ENCODE measurements at places on chromosomes 4 and X.
A peak's percentile ranks its signal among the peaks of the same experiment; 100 is the strongest.

DNA sequence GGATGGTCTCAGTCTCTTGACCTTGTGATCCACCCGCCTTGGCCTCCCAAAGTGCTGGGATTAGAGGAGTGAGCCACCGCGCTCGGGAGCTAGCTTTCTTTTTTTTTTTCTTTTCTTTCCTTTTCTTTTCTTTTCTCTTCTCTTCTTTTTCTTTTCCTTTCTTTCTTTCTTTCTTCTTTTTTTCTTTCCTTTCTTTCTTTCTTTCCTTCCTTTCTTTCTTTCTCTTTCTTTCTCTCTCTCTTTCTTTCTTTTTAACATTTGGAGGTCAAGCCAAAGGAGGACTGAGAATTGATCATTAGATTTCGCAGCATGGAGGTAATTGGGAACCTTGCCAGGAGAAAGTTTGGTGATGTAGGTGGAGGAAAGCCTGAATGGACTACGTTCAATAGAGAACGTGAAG is 67.4 kb downstream of the LARP7 start:
- DNase-seq: no peak

GRCh38 chr4:130172156-130172555 is 1076.2 kb downstream of the C4orf33 start:
- no peak for DNase-seq

- no peak for DNase-seq
Measured at GRCh38 chr4:114163051-114163450, 183.6 kb upstream of the ARSJ start.

- DNase-seq: no peak
Measured at GRCh38 chr4:5043579-5043978, 7.7 kb upstream of the STK32B start.

DNA sequence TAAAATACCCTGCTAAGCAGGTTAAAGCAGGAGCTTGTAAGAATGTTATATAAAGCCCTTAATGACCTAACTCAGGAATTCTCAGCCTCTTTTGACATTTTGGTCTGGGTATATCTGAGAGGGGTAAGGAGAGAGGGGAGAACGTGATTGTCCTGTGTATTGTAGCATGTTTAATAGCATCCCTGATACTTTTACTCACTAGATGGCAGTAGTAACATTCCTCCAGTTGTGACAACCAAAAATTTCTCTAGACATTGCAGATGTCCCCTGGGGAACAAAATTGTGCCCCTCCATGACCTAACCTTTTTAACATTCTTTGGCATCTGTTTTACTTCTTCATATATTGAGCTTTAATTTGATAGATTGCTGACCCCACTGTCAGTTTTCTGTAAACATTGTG is 17.9 kb downstream of the SMARCA5 start:
- no peak for DNase-seq

DNA sequence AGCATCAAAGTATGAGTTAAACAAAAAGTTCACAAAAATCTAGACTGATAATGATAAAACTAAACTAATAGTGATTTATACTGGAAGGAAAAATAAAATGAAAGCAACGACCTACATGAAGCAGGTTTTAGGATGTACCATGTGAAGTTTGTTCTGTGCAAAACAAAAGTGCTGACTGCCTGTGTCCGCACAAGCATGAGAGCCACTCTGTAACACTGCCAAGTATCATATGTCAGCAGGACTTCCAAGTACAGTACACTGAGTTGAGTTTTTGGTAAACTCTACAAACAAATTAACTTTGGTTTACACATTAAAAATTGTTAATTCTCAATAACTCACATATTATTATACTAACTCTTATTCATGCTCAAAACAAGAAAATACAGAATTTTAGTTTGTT is 459.0 kb downstream of the PDGFC start:
- no peak for DNase-seq

DNA sequence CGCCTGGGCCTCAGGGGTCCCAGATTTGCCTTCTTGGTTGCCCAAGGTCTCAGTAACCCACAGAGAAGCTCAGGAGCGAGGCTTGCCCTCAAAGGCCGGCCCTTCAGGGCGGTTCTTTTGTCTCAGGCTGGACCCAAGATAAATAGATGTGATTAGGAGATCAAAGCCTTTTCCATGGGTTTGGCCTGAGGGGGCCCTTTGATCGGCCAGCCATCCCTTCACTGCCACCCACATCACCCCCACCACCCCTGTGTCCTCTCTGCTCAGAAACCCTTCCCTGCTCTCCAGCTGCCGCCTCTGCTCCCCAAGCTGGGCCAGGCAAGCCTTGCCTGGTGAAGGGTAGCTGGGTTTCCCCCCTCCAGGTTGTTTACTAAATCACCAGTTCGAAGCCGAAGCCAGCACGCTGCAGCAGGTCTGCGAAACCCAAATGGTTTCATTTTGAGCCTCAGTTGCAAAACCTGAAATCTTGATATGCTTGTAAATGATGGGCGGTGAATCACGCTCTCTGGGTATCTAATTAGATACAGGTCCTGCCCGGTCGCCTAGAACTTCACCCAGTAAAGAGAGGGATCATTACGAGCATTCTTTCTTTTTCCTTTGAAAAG is 202.6 kb upstream of the BCOR start:
- DNase-seq: no peak

GRCh38 chr4:36312511-36312910 is 31.1 kb downstream of the DTHD1 start:
- no peak for DNase-seq

DNA sequence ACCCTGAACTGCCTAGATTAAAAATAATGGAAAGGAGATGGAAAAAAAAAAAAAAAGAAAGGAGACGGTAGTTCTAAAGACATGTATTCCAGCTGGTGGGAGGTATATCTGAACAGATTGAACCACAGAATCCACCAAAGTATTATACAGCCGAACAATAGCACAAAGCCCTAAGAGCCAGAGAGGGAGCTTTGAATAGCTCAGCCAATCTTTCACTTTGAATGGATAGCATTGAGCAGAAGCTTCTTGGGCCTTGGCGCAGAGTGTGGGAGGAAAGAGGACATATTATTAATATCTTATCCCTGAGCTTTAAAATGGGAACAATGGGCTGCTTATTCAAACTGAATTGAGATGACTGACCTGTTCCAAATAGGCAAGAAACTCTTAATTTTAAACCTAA is 147.8 kb upstream of the PAQR3 start:
- DNase-seq: no peak

DNA sequence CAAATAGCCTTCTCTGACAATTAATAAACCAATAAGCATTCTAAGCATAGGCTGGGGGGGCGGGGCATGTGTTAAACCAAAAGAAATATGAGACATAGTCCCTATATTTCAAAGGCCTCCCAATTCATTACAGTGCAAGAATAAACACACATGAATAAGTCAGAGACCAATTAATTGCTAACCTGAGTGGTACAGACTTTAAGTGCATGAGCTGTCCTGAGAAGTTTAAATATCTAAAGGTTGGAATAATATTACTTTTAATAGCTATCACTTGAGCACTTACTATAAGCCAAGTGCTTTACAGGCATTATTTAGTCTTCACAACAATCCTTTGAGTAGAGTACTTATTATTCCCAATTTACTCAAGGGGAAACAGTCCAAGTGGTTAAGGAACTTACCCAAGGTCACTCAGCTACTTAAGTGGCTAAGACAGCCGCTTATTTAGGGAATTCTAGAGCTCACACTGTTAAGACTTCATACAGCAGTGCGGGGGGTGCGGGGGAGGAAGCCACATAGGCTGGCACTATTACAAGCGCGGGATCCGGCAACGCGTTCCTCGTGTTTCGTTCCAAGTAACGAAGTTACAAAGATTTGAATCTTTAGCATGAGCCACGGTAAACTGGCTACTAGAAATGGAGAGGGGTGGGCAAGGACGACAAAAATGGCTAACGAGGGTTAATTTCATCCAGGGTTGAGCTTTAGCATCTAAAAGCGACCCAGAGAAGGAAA is 1.4 kb downstream of the THOC2 start:
- DNase-seq: peak; percentile 36

DNA sequence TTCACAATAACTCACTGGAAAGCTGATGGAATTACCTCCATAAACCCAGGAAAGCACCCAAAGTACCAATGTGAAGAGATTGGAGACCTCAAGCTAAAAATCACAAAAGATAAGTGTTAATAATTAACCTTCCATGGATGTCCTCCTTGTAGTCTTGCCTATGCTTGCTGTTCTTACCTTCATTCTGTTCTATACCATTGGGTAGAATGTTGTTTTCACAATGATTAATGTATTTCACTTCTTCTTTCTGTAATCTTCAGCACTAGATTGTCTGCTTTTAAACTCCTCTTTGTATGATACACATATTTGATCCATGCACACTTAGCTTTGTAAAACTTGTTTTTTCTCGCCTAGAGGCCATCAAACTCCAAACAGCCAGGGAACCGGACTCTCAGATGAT is 570.3 kb downstream of the RAPGEF2 start:
- no peak for DNase-seq

GRCh38 chr4:6633091-6633906 is 7.2 kb upstream of the MRFAP1 start:
- DNase-seq: no peak

DNA sequence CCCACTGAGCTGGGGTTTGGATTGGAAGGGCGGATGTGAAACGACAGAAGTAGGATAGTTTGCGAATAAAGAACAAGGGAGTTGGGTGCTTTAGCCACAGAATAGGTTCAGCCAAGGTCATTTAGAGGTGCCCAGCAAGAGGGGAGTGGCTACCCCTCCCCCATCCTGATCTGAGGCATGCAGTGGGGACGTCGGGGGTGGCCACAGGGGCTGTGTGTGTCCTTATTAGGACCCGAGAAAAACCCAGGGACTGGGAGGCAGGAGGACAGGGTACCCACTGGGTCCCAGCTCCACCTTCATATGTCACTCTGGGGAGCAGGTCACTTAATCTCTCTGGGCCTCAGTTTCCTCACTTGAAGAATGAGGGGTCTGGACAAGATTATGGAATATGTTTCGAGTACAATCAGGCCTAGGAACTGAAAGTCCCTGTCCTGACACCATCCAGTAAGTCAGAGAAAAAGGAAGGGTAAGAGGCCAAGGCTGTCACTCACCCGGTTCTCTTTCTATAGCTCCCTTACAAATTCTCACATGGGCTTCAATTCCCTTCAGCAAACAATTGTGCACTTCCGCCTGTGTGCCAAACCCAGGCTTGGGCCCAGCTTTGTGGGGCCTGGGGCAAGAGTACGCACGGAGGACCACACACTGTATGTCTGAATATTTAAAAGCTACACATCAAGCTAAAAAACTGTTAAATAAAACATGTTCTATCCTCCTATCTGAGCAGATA is 4.2 kb upstream of the NYX start:
- DNase-seq: no peak

- DNase-seq: peak; percentile 28
Measured at GRCh38 chrX:100449696-100450608, 39.9 kb upstream of the PCDH19 start.

GRCh38 chr4:145231906-145232700 is 51.7 kb upstream of the OTUD4 start:
- DNase-seq: peak; percentile 5

GRCh38 chrX:109622270-109622669 is 2.7 kb downstream of the KCNE5 start:
- no peak for DNase-seq

DNA sequence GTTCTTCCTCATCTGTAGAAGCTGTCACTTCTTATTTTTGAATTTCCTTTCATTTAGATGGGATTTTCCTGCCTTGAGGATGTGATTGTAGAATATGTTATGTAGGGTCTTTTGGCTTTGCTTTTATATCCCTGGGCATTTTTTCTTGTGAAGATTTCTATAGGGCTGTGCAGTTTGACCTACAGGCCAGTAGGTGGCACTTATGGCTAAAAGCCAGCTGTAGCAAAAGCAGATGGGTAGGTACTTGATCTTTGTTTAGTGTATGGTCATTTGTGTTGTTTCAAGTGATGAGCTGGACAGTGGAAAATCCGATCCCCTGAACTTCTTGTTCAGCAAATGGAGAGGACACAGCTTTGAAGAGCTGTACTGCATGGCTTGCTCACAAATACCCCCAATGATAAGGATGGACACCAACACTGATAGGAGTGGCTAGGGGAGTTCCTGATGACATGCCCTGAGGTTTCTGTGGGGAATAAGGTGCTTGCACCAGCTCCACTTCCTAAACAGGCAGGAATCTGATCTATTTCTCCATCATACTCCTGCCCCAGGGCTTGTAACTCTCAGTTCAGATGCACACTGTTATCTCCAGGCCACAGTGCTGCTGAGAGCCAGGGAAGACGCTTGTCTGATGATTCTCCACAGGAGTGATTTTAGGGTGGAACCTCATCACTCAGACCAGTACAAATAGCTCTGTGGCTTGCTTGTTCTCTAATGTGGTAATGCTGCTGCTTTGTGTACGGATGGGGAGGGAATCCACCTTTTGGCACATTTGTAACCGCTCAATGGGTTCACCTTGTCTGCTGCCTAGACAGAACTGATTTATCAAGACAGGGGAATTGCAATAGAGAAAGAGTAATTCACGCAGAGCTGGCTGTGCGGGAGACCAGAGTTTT is 417.1 kb upstream of the MAGEB16 start:
- peak; percentile 9 for DNase-seq

GRCh38 chr4:40656201-40656863 is 26.7 kb upstream of the RBM47 start:
- DNase-seq: no peak

DNA sequence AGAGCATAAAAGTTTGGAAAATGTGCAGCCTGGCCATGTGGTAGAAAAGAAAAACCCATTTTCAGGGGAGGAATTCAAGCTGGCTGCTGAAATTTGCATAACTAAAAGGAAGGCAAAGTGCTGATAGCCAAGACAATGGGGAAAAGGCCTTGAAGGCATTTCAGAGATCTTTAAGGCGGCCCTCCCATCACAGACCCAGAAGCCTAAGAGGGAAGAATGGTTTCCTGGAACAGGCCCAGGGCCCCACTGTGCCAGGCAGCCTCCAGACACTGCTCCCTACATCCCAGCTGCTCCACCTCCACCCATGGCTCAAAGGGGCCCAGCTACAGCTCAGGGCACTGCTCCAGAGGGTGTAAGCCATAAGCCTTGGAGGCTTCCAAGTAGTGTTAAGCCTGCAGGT is 158.0 kb upstream of the PRDX4 start:
- no peak for DNase-seq

- no peak for DNase-seq
Measured at GRCh38 chr4:27490766-27491165, 630.1 kb downstream of the STIM2 start.

- DNase-seq: no peak
Measured at GRCh38 chrX:69795702-69796101, 179.8 kb downstream of the EDA start.

- no peak for DNase-seq
Measured at GRCh38 chrX:119481323-119481801, 13.1 kb downstream of the SLC25A5 start.

- DNase-seq: peak; percentile 15
Measured at GRCh38 chr4:55435141-55435841, 39.5 kb downstream of the TMEM165 start.

DNA sequence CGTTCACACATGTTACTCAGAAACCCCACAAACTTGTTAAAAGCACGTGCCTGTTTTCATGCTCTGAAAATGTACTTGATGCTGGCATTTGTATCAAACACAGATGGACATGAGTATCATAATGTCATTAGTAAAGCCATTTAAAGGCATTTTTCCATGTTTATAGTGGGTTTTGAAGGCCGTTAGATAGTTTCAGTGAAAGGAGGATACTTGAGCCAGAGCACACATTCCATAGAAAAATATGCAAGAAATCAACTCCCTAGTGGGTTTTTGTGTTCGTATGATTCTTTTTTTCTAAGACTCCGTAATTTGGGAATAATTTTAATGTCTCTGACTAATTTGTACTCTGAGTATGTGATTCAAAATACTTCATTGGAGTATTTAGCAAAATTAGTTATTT is 216.2 kb upstream of the BMP3 start:
- no peak for DNase-seq

- DNase-seq: no peak
Measured at GRCh38 chrX:124005228-124005627, 43.7 kb downstream of the STAG2 start.

Data from M059J (cell line).